ENCODE measurements at places on chromosomes 4 and X. TPM values are rescaled to one million over a fixed set of nuclear protein-coding genes. Genes with fewer than 3 reads are reported as not detected.

Gene CNGA1
- not detected for total RNA-seq

Gene KDR
- not detected for total RNA-seq

Gene PPP1R2C
- total RNA-seq: not detected

Gene GAGE2A
- total RNA-seq: not detected

Gene REPS2
- total RNA-seq: 3.8 TPM

Gene DCAF8L1
- total RNA-seq: not detected

Gene SMR3B
- total RNA-seq: not detected

Gene FRMD7
- not detected for total RNA-seq

Gene DCAF12L2
- not detected for total RNA-seq

Gene FMR1
- 46.7 TPM for total RNA-seq

Gene UGT2B15
- not detected for total RNA-seq

Gene CXCL1
- total RNA-seq: not detected

Gene USP26
- total RNA-seq: not detected

Gene RHOXF2B
- not detected for total RNA-seq

Gene AKAP14
- total RNA-seq: not detected

Gene FGF5
- 0.07 TPM for total RNA-seq

Gene MAGEA10
- not detected for total RNA-seq

Gene ADH7
- not detected for total RNA-seq

Gene MAGT1
- total RNA-seq: 30.2 TPM

Gene WWC2
- total RNA-seq: not detected

Gene PABPC5
- total RNA-seq: not detected

Gene STK32B
- not detected for total RNA-seq

Gene GUCY1B1
- total RNA-seq: not detected

Gene SERPINA7
- total RNA-seq: not detected

Gene GDPD2
- not detected for total RNA-seq

Gene FOXR2
- total RNA-seq: not detected

Gene FDCSP
- total RNA-seq: not detected

Gene TCEAL2
- not detected for total RNA-seq

Gene RAB9B
- total RNA-seq: 1.4 TPM

Gene PRR32
- total RNA-seq: not detected

Gene CLIC2
- not detected for total RNA-seq

Gene MAOB
- total RNA-seq: not detected

Gene STBD1
- not detected for total RNA-seq

Gene CXCL10
- not detected for total RNA-seq

Gene F9
- not detected for total RNA-seq

Gene BANK1
- total RNA-seq: not detected

Gene TLR10
- 19.5 TPM for total RNA-seq

Gene PNCK
- total RNA-seq: not detected

Gene HERC5
- not detected for total RNA-seq

Gene SPATA18
- total RNA-seq: not detected

Gene FGD1
- 0.08 TPM for total RNA-seq

Gene NUDT11
- 21.7 TPM for total RNA-seq

Gene FAM184B
- total RNA-seq: not detected

Gene IQCM
- total RNA-seq: not detected

Gene ZNF157
- 1.4 TPM for total RNA-seq

Gene EXOC1L
- total RNA-seq: not detected

Gene SORCS2
- not detected for total RNA-seq

Gene TSPAN7
- total RNA-seq: not detected

Gene ADGRA3
- total RNA-seq: not detected

Gene FAM47A
- not detected for total RNA-seq
